GM19239 (cell line): ENCODE measurements at places on chromosomes 6 and 20.

DNA sequence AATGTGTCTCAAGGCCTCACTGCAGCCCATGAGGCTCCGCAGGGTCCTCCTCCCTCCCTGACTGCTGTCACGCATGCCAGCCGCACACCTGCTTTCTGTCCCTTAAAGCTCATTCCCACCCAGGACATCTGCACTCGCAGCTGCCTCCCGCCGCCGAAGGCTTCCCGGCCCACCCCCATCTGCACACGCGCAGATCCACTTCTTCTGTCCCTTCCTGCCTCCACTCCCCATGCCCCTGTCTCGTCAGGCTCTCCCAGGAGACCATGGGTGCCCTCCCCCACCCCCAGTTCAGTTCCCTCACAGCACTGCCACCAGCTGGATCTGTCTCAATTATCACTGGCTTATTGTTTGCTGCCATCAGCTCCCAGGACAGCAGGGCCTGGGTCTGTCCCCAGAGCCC is 63.0 kb downstream of the RIPOR3 start:
- no peak for DNase-seq

DNA sequence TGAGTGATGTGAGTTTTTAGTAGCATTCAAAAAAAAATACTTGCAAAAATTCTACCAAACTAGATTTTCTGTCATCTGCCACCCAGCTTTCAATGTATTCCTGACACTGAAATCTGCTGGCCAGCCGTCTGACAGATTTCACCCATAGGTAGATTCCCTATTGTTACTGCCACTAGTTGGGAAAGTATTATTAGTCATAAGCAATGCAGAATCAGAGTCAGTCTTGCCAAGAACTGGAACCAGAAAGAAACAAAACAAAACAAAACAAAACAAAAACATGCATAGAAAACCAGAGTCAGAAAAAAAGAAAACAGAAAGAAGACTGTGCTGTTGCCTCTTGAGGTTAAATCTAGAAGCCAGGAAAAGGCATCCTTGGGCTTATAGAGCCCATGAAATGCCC is 293.1 kb upstream of the KCNQ5 start:
- no peak for DNase-seq

DNA sequence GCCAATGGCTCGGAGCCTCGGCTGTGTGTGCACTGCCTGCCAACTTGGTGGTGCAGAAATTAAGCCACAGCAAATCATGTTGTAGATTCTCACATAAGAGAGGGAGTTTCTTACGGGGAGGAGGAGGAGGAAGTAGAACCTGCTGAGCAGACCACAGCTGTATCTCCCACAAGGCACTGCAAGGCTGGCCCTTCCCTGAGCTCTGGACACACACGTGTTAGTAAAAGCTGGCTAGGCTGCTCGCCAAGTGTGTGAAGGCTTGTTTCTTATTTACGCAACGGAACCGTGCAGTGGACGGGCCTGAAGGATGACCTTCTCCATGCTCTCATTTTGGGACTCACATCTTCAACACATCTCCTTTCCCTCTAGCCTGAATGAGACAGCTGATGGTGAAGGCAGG is 15.7 kb upstream of the QKI start:
- no peak for DNase-seq

GRCh38 chr6:155604991-155605390 is 149.4 kb upstream of the NOX3 start:
- no peak for DNase-seq

DNA sequence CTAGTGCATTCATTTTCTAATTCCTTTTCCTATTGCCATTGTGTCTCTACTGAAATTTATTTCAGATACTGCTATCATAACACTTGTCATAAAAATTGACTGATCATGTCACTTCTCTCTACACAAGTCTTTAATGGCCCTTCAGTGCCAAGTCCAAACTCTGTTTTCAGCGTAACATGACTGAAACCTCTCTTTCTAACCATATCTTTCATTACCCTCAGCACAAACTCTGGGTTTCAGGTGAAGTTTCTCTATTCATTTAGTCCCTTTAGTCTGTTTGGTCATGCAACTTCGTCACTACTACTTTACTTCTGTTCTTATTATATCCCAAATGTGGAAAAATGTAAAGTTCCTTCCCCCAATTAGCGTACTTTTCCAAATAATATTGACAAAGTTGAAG is 234.9 kb downstream of the OGFRL1 start:
- DNase-seq, result no peak

DNA sequence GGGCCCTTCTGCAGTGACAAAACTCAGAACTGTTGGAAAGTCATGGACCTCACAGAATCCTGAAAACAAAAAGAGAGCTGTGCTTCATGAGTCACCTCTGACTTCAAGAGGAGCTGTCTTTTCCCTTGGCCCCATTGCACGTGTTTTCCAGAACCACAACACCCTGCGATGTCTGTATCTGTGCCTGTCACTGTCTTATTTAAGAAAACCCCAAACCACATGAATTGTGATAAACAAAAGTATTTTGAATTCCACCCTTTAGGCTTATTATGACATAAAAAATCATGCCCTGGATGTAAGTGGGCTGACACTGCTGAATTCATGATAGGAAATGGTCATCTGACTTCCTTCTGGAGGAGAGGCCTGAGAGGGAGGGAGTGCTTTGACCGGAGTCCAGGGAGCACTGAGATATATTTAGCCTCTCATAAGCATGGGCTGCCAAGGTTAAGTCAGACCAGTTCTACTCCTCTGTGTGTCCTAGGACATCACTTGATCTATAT is 96.4 kb upstream of the DUSP22 start:
- no peak for DNase-seq

- DNase-seq, result no peak
Measured at GRCh38 chr6:50654155-50654554, 59.2 kb upstream of the TFAP2D start.

DNA sequence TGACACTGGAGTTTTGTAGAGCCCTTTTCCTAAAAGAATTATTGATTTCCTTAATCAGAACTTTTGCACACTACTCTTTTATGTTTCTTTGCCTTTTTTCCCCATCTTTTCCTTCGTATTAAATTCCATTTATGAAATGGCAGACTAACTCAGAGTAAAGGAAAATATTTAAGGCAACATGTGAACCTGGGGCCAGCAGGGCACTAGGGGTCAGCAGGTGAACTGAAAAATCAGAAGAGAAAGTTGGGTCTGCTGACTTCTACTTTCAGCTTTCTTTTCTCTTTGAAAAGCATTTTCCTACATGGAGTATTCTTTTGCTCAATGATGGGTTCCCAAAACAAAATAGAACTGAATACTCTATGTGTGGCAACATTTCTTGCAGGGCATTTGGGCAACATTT is 226.6 kb upstream of the EXOC2 start:
- DNase-seq, result no peak

GRCh38 chr6:84362193-84362821 is 134.9 kb upstream of the CEP162 start:
- DNase-seq, result no peak

- DNase-seq, result no peak
Measured at GRCh38 chr6:139446768-139447655, 72.6 kb upstream of the CITED2 start.

DNA sequence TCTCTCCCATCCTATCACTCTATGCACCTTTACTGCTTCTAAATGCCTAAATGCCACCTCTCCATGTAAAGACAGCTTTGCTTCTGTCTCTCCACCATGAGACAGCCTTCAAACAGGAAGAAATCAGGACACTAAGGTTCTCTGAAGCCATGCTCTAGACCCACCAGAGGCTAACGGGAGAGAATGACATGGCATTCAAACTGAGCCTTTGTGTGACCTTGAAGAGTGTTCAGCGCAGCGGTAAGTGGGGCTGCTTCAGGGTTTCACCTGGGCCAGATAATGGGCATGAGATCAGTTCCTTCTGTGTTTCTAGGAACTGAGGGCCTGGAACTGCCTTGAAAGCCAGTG is 20.1 kb downstream of the FAM50B start:
- DNase-seq, result no peak

DNA sequence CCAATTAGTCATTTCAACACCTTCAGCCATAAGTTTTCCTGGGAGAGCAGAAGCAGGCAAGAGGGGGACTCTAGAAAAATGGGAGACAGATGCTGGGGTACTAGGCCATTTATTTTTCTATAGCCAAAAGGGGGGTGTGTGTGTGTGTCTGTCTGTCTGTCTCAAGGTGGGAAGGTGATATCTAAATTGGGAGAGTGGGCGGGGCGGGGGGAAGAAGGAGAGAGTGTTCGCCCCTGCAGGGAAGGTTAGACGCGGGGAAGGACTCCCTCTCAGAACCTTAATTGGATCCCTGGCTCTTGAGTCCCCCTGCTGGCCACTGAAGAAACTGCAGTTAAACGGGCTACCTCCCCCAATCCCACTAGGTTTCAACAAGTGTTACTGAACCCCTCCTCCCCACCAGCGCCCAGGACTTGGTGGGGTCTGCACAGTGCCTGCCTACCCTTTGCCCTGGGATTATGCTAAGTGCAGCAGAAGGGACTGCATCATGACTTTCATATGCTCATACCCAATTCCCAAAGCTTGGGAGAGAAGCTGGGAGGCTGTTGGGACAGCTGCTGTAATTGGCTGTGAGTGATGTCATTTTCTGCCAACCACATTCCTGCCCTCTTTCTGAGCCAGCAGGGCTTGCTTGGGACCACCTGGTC is 45.8 kb downstream of the FOXP4 start:
- DNase-seq, result peak; percentile 96

DNA sequence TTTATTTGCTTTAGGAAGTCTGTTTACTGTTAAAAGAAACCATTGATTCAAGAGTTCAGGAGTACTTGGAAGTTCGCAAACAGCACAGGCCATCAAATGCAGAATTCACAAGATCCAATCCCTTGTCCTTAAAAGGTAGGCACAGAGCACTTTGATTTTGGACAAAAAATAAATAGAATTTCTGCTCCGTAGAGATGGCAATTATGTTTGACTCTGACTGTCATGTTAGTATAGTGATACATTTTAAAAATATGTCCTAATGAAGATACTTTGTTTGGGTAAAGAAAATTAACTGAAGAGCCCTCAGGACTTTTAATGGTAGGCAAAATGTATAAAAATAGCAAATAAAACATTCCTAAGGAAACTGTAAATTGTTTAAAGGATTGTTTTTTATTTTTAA is 113.1 kb downstream of the JAG1 start:
- no peak for DNase-seq

GRCh38 chr20:14488212-14488611 is 150.8 kb upstream of the FLRT3 start:
- DNase-seq, result no peak

GRCh38 chr20:62759981-62760431 is 36.3 kb upstream of the MRGBP start:
- DNase-seq, result no peak

GRCh38 chr6:83055366-83055964 is 10.2 kb downstream of the UBE3D start:
- peak; percentile 17 for DNase-seq
